Osteoblast (primary cell): ENCODE measurements at places on chromosomes 4 and X. TPM values are rescaled to one million over a fixed set of nuclear protein-coding genes. Genes with fewer than 3 reads are reported as not detected.
A peak's percentile ranks its signal among the peaks of the same experiment; 100 is the strongest.

The AMBN gene
- not detected in 2 replicates for total RNA-seq

DNA sequence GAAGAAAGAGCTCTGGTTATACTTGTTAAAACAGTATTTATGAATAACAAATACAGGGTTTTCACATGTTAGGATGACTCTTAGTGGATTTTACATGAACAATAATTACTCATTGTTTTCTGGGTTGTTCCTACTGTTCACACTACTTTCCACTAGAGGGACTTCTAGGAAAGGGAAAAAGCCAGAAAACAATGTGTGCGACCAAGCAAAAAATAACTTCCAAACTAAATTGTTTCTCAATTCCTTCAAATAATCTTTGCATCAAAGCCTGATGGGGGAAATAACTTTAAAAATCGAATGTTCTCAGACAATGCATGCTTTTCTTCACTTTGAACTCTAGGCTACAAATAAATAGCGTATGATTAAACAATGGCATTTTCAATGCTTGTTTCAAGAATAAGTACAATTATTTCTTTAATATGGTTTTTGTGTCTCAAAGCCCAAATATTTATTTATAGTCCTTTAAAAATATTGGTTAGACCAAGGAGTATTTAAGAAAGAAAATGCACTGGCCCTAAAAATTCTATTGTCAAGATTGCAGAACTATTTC is 72.1 kb upstream of the ETNPPL start:
- DNase-seq, result peak; percentile 60
- no peaks in the 10 kb centered on the region for H3K27me3 ChIP-seq
- H3K4me1 ChIP-seq, result peaks cover 9% of the 10 kb centered on the region
- H3K36me3 ChIP-seq, result no peaks in the 10 kb centered on the region
- H3K4me3 ChIP-seq, result no peak overlapping the region
- no peak overlapping the region for H3K27ac ChIP-seq

GRCh38 chrX:73850124-73851013 is 287.4 kb downstream of the CHIC1 start:
- H3K27ac ChIP-seq, result no peak overlapping the region
- H3K4me3 ChIP-seq, result peak overlapping the region; percentile 92
- DNase-seq, result peak; percentile 57
- H3K27me3 ChIP-seq, result peaks cover 4% of the 10 kb centered on the region
- H3K36me3 ChIP-seq, result no peaks in the 10 kb centered on the region
- peaks cover 8% of the 10 kb centered on the region for H3K4me1 ChIP-seq

- H3K4me1 ChIP-seq, result no peaks in the 10 kb centered on the region
- no peaks in the 10 kb centered on the region for H3K36me3 ChIP-seq
- H3K4me3 ChIP-seq, result no peak overlapping the region
Observed at GRCh38 chrX:69988955-69989394, 60.8 kb downstream of the AWAT2 start.

DNA sequence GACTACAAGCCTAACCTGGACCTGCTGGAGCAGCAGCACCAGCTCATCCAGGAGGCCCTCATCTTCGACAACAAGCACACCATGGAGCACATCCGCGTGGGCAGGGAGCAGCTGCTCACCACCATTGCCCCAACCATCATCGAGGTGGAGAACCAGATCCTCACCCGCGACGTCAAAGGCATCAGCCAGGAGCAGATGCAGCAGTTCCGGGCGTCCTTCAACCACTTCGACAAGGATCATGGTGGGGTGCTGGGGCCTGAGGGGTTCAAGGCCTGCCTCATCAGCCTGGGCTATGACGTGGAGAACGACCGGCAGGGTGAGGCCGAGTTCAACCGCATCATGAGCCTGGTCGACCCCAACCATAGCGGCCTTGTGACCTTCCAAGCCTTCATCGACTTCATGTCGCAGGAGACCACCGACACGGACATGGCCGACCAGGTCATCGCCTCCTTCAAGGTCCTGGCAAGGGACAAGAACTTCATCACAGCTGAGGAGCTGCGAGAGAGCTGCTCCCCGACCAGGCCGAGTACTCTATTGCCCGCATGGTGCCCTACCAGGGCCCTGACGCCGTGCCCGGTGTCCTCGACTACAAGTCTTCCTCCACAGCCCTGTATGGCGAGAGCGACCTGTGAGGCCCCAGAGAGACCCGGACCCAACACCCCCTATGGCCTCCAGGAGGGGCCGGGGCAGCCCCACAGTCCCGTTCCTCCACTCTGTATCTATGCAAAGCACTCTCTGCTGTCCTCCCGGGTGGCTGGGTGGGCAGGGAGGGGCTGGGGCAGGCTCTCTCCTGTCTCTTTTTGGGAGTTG is 486.2 kb downstream of the TRAM1L1 start:
- H3K27me3 ChIP-seq, result no peaks in the 10 kb centered on the region
- no peak for DNase-seq
- no peak overlapping the region for H3K27ac ChIP-seq
- H3K36me3 ChIP-seq, result no peaks in the 10 kb centered on the region
- no peaks in the 10 kb centered on the region for H3K4me1 ChIP-seq
- no peak overlapping the region for H3K4me3 ChIP-seq

DNA sequence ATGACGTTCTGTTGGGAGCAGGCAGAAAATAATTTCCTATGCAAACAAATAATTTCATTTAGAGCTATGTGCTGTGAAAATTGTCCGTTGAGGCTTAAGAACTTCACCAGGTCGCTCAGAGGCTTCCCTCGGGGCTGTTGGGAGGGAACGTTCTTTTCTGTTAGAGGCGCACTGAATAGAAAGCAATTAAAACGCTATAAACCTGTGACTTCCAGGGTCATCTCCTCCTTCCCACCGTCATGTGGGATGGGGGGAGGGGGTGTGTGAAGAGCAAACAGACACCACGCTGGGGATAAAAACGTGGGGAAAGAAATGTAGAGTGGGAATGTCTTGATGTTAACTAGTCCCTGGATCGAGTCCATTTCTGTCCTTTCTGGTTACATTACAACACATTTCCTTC is 35.2 kb upstream of the ZNF518B start:
- no peaks in the 10 kb centered on the region for H3K27me3 ChIP-seq
- H3K4me3 ChIP-seq, result no peak overlapping the region
- H3K36me3 ChIP-seq, result no peaks in the 10 kb centered on the region
- no peak overlapping the region for H3K27ac ChIP-seq
- no peaks in the 10 kb centered on the region for H3K4me1 ChIP-seq

- no peak for DNase-seq
- no peak overlapping the region for H3K27ac ChIP-seq
- H3K4me1 ChIP-seq, result peaks cover 15% of the 10 kb centered on the region
- H3K27me3 ChIP-seq, result no peaks in the 10 kb centered on the region
- H3K4me3 ChIP-seq, result no peak overlapping the region
Observed at GRCh38 chr4:144820011-144820727, 174.2 kb downstream of the HHIP start.

DNA sequence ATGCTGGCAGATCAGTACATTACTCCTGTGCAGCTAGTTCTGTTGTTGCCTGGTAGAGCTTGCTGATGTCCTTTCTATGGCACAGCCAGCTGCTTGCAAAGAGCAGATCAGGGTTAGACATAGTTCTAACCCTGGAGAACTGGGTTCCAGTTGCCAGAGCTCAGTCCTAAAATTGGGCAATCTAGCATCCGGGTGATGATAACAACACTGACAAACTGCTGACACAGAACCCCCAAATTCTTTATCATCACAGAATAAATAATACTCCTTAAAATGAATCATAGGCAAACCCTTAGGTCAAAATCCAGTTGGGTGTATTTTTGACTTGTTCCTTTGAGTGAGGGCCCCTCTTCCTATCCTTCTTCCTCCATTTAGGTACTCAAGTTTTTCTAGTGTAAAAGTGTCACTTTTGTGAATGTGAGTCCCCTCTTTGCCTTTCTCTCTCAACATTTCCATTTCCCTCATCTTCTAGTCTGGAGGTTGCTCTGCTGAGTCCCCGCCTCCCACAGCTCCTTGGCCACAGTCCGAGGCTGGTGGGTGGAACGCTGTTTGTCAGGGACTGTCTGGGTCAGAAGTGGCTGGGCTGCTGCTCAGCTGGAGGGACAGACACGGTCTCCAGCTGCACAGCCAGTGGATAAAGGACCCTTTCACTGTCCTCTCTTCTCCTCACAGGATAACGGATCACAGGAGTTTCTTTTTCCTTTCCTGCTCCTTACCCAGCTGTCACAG is 93.6 kb upstream of the RASGEF1B start:
- H3K27me3 ChIP-seq, result no peaks in the 10 kb centered on the region
- no peak overlapping the region for H3K27ac ChIP-seq
- peak overlapping the region; percentile 60 for H3K4me3 ChIP-seq

DNA sequence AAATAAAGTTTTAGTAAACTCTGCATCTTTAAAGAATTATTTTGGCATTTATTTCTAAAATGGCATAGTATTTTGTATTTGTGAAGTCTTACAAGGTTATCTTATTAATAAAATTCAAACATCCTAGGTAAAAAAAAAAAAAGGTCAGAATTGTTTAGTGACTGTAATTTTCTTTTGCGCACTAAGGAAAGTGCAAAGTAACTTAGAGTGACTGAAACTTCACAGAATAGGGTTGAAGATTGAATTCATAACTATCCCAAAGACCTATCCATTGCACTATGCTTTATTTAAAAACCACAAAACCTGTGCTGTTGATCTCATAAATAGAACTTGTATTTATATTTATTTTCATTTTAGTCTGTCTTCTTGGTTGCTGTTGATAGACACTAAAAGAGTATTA is 370 bp downstream of the ALB start:
- H3K4me3 ChIP-seq, result no peak overlapping the region
- no peak overlapping the region for H3K27ac ChIP-seq
- no peak for DNase-seq
- no peaks in the 10 kb centered on the region for H3K4me1 ChIP-seq
- H3K27me3 ChIP-seq, result peaks cover 6% of the 10 kb centered on the region

DNA sequence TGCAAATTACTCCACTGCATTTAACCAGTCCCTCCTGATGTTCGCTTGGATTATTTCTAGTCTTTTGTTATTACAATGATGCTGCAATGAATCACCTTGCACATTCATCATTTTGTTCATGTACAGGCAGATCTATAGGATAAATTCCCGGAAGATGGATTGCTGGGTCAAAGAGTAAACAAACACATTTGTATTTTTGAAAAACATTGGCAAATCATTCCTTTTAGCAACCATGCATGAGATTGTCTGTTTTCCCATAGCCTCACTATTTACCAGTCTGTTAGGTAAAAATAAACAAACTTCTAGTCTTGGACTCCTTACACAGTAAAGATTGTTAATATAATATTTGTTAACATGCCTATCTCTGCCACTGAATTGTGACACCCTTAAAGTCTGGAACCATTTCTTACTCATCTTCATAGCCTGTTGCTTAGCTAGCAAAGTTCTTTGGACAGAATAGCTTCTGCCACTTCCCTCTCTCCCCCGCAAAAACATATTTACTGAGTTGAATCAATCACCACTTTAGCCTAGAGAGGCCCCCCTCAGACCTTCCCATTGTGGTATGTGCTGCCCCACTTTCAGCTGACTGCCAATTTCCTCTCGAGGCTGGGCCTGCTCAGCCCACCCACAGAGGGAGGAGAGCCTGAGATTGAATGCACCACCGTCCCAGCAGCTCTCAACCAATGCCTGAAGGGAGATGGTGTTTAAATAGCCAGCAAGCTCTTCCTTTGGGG is 108.4 kb upstream of the ATXN3L start:
- H3K27me3 ChIP-seq, result no peaks in the 10 kb centered on the region
- H3K4me1 ChIP-seq, result peaks cover 41% of the 10 kb centered on the region
- no peak overlapping the region for H3K4me3 ChIP-seq
- H3K36me3 ChIP-seq, result no peaks in the 10 kb centered on the region

DNA sequence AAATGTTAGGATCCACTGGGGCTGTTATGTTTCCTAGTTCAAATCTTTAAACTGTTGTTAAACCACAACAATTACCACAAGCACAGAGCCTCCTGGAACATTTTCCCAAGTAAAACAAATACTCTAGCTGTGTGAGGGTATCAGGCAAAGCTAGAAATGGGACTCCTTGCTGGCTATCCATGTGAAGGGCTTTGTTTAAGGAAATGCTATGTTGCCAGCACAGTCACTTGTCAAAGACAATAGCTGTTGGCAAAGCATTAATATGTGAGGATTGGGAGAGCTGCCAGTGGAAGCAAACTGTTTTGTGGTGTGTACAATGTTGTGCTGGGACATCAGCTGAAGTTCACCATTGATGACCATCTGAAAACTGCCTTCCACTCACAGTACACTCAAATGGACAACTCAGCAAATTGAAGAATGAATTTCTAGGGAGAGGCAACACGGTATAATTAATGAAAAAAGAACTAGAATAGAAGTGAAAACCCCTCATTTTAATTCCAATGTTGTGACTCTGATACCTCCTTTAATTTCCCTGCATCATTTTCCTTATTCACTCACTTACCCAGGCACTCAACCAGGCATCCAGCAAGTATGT is 100.8 kb downstream of the ANXA3 start:
- H3K27ac ChIP-seq, result peak overlapping the region; percentile 2
- H3K36me3 ChIP-seq, result no peaks in the 10 kb centered on the region
- DNase-seq, result peak; percentile 36
- peaks cover 56% of the 10 kb centered on the region for H3K4me1 ChIP-seq
- H3K4me3 ChIP-seq, result no peak overlapping the region
- no peaks in the 10 kb centered on the region for H3K27me3 ChIP-seq

GRCh38 chr4:66169341-66169740 is 499.1 kb upstream of the EPHA5 start:
- no peak for DNase-seq
- H3K27ac ChIP-seq, result no peak overlapping the region
- no peaks in the 10 kb centered on the region for H3K36me3 ChIP-seq
- no peaks in the 10 kb centered on the region for H3K4me1 ChIP-seq
- H3K27me3 ChIP-seq, result no peaks in the 10 kb centered on the region
- H3K4me3 ChIP-seq, result no peak overlapping the region

The HAND2 gene
- 1.8 and 3.8 TPM in 2 replicates for total RNA-seq

- H3K4me1 ChIP-seq, result no peaks in the 10 kb centered on the region
- no peak overlapping the region for H3K4me3 ChIP-seq
- H3K36me3 ChIP-seq, result no peaks in the 10 kb centered on the region
- no peak for DNase-seq
- no peak overlapping the region for H3K27ac ChIP-seq
Observed at GRCh38 chrX:152245213-152245612, 106.8 kb upstream of the MAGEA10 start.

- H3K27ac ChIP-seq, result no peak overlapping the region
- peaks cover 9% of the 10 kb centered on the region for H3K4me1 ChIP-seq
- no peak overlapping the region for H3K4me3 ChIP-seq
- no peaks in the 10 kb centered on the region for H3K27me3 ChIP-seq
- no peak for DNase-seq
Observed at GRCh38 chr4:54036184-54036583, 28.2 kb downstream of the CHIC2 start.

DNA sequence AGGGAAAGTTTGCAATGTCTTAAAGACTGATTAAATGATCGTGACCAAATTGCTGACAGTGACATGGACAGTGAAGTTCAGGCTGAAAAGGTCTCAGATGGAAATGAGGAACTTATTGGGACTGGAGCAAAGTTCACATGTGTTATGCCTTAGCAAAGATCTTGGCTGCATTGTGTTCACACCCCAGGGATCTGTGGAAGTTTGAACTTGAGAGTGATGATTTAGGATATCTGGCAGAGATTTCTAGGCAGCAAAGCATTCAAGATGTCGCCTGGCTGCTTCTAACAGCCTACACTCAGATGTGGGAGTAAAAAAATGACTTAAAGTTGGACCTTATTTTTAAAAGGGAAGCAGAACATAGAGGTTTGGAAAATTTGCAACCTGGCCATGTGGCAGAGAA is 21.4 kb downstream of the SCARB2 start:
- peaks cover 51% of the 10 kb centered on the region for H3K4me1 ChIP-seq
- H3K4me3 ChIP-seq, result no peak overlapping the region
- peaks cover 28% of the 10 kb centered on the region for H3K36me3 ChIP-seq
- H3K27ac ChIP-seq, result no peak overlapping the region
- DNase-seq, result no peak

GRCh38 chr4:136078976-136079375 is 1453.3 kb downstream of the PCDH18 start:
- no peaks in the 10 kb centered on the region for H3K4me1 ChIP-seq
- DNase-seq, result no peak
- no peak overlapping the region for H3K27ac ChIP-seq
- no peaks in the 10 kb centered on the region for H3K27me3 ChIP-seq
- H3K4me3 ChIP-seq, result no peak overlapping the region
- H3K36me3 ChIP-seq, result no peaks in the 10 kb centered on the region
